ENCODE measurements at places on chromosomes 1 and 21.

DNA sequence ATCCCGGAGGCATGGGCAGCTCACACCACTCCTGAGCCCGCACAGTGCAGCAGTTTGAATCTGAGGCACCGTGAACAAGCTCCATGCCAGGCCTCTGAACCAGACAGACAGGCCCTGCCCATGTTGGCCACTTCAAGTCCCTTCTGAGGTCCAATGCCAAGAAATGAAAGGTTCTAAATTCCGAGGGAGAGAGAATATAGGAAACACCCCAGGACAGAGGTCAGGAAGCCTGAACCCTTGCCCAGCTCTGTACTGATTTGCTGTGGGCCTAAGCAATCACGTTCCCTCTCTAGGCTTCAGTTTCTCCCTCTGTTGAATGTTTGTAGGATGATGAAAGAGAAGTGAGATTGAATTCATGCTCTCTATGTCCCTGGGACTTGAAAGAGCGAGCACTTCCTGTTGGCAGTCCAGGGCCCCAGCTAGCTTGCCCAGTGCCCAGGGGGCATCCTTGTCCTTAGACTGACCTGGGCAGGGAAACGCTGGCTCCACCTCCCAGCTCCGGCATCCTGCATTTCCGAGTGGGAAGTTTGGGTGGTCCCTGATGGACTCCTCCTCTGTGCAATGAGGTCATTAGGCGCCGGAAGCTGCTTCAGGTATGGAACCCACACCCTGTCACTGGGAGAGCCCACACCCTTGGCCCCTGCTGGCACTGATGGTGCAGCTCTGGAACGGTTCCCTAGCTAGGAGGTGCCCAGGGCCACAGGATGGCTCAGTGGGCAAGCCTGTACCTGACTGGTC, 242.4 kb upstream of the TMEM51 start:
- DNase-seq: no peak

GRCh38 chr1:100440075-100440809, 87.9 kb downstream of the CDC14A start:
- peak; percentile 70 for DNase-seq

DNA sequence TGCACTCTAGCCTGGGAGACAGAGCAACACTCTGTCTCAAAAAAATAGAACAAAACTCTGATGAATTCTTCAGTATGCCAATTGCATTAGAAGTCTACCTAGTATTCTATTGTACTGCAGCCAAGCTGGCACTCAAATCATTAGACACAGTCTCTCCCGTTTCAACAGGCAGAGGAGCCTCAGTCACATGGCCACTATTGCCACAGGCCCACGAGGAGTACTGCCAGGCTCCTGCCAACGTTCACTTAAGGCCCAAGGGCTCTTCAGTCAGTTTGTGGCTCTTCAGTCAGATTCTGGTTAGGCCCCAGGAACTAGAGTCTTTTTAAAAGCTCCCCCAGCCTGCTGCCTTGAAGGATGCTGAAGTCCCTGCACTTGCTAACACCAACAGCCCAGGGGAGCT, 73.4 kb downstream of the SH3BGR start:
- no peak for DNase-seq

DNA sequence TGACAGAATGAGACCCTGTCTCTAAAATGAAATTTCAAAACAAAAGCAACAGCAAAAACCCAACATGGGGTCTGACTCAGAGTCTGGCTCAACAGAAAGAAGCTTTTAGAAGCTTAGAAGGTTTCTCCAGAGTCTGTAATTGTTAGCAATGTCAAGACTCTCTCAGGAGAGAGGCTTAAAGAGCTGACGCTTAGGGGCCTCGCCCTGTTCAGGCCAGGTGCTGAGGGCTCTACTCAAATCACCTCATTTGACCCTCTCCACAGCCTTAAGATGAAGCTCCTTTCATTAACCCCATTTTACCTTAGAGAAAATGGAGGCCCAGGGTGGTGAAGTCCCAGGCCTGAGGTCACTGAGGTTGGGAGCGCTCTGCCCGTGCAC, 5.3 kb upstream of the KIF17 start:
- DNase-seq: no peak

DNA sequence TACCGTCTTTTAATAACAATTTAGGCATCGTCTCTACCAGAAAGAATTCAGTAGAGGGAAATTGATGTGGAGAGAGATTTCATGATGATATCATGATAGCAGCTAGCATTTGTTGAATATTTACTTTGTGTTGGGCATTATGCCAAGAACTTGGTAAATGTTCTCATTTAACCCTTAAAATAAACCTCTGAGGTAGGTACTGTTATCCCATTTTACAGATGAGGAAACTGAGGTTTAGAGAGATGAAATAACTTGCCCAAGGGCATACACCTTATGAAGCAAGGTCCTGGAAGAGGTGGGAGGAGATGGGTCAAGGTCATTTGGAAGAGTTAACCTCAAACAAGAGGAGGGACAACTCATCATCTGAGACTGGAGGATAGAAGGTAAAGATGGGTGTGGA, 34.8 kb downstream of the TSNAX start:
- no peak for DNase-seq

Measured in activated CD4-positive, alpha-beta T cell treated with anti-CD3 and anti-CD28 coated beads, Interleukin-2, amount 50 U/mL, for 1 hour (primary cell).